ENCODE measurements at places on chromosomes 7 and 10.
A peak's percentile ranks its signal among the peaks of the same experiment; 100 is the strongest.

GRCh38 chr10:91555455-91555854, 77.4 kb downstream of the PPP1R3C start:
- DNase-seq = no peak

DNA sequence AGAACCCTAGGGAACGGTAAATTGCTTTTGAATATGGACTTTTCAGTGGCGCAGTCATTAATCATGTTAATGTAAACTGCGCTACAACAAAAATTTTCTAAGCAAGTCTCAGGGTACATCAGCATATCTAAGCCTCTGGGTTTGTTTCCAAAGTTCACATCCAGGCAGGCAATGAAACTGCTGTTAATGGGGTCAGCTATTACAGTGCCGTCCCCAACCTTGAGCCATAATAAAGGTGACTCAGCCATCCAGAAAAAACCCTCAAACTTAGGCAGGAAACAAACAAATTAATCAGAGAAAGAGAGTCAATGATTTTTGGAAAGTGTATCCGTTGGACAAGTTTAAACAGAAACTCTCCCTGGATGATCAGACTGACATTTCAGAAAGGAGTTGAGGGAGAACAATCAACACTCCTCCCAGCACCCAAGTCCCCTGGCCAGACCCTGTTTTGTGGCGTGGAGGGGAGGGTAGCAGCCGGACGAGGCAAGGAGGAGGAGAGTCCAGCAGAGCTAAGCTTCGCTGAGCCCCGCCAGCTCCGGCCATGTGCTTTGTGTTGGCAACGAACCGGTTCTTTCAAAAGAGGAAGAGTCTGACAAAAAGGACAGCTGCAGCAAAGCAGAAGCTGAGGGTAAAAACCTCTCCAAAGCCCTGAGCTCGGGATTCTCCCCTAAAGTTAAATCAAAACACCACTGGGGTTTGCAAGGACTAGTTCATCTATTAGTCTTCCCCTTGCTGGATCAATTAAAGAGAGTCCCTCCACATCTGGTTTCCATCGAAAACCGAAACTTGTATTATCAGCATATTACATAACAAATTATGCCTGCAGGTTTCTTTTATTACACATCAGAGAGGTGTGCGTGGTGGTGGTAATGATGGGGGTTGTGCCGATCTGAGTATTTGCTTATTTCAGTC, 3.6 kb downstream of the FAM53B start:
- peak; percentile 29 for DNase-seq

- no peak for DNase-seq
Observed at GRCh38 chr10:89064748-89065147, 74.2 kb downstream of the FAS start.

- DNase-seq = no peak
Observed at GRCh38 chr7:30906014-30906413, 5.6 kb upstream of the AQP1 start.

DNA sequence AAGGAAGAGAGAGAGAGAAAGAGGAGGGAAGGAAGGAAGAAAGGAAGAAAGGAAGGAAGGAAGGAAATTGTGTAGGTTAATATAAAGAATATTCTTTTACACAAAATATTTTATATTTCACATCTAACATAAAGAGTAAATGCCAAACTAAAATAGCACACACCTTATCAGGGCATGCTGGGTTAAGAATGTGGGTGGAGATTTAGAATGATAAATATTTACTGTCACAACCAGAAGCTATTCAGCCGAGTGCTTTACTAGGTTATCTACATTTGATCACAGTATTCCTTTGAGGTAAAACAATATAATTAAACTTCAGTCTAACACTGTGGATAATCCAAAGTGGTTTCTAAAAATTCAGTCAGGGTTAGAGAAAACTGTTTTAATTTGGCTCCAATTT, 103.3 kb downstream of the SEMA3A start:
- no peak for DNase-seq

DNA sequence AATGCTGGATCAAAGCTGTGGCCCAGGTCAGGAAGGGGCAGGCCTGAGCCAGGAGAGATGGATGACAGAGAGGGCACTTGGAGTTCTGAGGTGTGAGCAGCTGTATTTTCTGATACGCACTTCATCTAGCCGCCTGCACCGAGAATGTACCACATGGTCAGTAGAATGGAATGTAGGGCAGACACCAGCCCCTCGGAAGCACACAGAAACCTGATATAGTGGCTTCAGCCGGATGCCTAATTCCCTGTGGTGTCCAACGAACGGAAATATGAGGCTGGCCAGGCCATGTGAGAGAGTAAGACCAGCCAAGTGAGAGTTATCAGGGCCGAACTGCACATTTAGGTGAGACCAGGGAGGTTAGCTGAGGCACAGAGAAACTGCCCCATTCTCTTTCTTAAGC, 46.7 kb upstream of the PLCE1 start:
- no peak for DNase-seq

GRCh38 chr10:34731213-34731612, 83.9 kb downstream of the PARD3 start:
- DNase-seq = no peak

DNA sequence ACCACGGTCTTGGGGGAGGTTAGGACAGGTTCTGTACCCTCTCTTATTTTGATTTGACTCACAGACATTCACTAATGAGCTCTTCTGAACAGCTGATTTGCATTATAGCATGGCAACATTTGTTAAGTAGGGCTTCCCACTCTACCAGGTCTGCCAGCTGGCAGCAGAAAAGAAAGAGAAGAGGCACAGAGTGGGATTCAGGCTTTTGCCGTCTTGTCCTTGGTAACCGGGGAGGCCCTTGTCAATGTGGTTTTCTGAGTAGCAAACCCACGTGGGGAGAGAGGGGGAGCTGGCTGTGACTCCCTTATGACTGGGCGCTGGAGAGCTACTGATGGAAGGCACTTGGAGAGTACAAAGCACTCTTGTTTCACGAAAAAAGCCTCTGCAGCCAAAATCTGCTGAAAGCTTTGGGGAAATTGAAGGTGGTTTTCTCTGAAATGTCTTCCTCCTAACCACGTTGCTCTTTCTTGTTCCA, 355.3 kb upstream of the GALNT17 start:
- DNase-seq = peak; percentile 50

GRCh38 chr10:34959321-34959720, 130.8 kb downstream of the CUL2 start:
- DNase-seq = no peak

- no peak for DNase-seq
Observed at GRCh38 chr10:78634835-78635234, 433.9 kb upstream of the ZMIZ1 start.

DNA sequence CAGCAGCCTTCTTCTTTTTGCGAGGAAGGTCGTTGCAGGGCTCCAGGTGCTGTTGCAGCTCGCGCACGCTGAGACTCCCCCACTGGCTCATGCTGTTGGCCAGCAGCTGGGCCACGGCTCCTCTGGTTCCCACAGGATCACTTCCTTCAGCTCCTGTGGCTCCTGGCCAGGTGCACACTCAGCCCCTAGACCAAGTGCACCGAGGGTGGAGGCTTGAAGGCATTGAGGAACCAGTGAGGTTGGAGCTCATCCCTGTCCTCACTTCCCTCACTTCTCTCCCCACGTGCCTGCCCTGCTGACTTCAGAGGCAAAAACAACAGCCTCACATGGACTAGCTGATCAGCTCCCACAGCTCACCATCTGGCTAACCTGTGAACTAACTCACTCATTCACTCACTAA, 46.2 kb upstream of the ADRB1 start:
- no peak for DNase-seq

GRCh38 chr10:15478429-15478828, 107.3 kb upstream of the FAM171A1 start:
- no peak for DNase-seq

DNA sequence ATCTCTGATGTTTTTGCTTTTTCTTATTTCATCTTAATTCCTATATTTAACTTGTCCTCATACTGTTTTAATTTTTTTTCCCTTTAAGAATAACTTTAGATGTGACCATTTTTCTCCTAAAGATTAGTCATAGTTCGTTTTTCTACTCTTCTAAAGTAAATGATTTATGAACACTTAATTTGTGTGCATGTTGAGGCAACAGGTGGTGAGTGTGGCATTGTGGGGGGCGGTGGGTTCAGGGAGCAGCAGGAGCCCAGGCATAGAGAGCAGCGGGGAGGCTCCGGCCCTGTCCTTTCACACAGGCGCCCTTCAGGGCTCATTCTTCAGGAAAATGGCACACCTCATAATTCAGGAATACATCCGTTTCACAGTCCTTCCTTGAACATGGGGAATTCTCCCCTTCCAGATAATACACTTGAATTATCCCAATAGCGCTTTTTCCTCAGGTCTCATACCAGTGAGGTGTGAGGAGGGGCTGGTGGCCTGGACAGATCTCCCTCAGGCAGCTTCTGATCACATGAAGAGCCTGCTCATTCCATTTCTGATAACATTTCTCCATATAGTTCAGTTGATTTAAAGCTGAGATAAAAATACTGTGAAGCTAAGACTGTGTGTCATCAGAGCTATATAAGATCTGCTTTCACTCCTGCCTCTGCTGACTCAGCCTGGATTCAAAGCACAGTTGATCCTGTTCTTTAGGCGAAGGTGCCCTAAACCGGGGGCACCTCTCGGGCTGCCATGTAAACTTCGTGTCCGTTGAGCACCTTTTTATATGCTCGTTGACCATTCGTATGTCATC, 40.2 kb downstream of the CUL1 start:
- DNase-seq = no peak

DNA sequence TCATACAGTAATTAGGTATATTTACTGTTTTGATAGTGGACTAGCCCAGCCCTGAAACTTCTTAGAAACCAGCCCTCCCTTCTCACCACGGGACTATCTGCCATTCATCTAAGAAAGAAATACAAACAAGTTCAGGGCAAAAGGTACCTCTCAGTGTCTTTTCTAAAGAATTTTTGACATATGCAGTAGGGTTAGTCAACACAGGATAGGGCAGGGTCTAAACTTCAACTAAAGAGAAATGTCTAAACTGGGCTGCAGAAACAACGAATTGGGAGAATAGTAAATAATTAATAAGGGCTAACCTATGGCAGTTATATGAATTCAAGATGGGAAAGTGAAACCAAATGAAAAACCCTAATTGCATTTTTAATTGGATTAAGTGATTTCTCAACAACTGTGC, 496.6 kb downstream of the INHBA start:
- DNase-seq = no peak

GRCh38 chr10:3046210-3046779, 21.1 kb upstream of the PFKP start:
- DNase-seq = no peak

- DNase-seq = no peak
Observed at GRCh38 chr10:78207776-78208175, 174.1 kb downstream of the RPS24 start.

GRCh38 chr7:51764976-51765375, 448.4 kb upstream of the COBL start:
- no peak for DNase-seq

GRCh38 chr7:128448751-128449302, 6.9 kb upstream of the HILPDA start:
- DNase-seq = no peak

DNA sequence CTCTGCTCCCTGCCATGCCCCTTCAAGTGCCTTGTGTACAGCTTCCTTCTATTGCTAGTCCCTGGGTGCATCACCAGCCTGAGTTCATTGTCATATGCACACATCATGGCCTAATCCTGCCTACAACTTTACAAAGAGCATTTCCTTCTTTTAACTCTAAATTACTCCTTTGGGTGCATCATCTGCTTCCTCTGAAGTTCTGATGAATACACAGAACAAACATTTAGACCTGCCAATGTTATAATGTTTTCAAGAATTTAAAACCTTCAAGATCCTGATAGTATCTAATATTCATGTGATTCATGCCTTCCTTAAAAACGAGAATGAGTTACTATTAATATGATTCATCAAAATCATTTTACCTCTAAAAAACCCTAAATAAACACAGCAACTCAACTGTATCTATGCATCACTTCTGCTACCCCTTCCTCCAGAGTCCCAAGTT, 357.1 kb downstream of the MAGI2 start:
- no peak for DNase-seq

GRCh38 chr10:11797847-11798633, 25.1 kb upstream of the PROSER2 start:
- no peak for DNase-seq

DNA sequence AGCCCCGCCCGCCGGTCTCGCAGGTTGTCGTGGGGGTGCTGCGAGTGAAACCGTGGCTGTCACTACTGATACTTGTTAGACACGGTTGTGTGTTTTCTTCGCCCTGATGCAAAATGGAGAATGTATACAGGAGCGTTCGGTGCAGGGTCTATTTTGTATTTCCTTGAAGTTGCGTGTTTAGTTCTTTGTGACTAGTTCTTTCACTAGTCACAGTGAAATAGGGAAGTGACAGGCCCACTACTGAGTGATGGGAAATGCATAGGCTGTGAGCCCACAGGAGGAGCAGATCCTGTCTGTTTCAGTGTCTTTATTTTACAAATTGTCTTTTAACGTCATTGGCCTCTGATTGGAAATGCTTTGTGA, 675 bp downstream of the ABRAXAS2 start:
- no peak for DNase-seq

DNA sequence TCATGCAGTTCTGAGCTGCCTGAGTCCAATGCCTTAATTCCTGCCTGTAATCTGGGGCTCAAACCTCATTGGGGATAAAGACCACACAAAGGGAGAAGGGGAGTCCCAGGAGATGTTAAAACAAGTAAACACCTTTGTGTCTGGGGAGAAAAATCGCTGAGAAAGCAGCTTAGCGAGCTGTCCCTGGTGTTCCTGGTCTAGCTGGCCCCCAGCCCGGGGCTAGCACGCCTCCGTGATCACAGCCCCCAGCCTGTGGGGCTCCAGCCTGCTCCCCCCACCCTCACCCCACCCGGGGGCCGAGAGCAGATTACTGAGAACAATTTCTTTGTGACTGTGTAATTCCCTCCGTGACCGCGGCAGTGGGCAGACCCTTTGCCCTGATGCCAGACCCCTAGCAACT, 24.8 kb downstream of the DPCD start:
- no peak for DNase-seq

DNA sequence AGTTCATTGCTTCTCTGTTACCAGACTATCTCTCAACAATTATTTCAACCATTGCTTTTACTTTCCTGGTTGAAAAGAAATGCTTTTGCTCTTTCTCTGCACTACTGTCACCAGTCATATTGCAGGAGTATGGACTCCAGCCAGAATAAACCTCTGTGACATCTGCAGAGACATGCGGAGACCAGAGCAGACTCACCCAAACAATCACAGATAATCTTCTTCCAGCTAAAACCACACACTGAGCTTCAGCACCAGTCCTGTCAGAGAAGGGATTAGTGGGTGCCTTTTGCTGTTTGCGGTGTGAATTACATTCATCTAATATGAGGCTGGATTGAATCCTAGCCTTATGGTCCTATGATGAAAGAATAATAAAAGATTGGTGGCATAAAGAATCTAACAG, 258.6 kb downstream of the CNTNAP2 start:
- no peak for DNase-seq

GRCh38 chr10:22597138-22597537, 117.2 kb downstream of the PIP4K2A start:
- peak; percentile 54 for DNase-seq

Data from CD4-positive, alpha-beta T cell treated with Interleukin-2 at 100 ng/mL for 4 hours (primary cell).